H9 (cell line): ENCODE measurements at places on chromosomes 6 and 20.
A peak's percentile ranks its signal among the peaks of the same experiment; 100 is the strongest.

DNA sequence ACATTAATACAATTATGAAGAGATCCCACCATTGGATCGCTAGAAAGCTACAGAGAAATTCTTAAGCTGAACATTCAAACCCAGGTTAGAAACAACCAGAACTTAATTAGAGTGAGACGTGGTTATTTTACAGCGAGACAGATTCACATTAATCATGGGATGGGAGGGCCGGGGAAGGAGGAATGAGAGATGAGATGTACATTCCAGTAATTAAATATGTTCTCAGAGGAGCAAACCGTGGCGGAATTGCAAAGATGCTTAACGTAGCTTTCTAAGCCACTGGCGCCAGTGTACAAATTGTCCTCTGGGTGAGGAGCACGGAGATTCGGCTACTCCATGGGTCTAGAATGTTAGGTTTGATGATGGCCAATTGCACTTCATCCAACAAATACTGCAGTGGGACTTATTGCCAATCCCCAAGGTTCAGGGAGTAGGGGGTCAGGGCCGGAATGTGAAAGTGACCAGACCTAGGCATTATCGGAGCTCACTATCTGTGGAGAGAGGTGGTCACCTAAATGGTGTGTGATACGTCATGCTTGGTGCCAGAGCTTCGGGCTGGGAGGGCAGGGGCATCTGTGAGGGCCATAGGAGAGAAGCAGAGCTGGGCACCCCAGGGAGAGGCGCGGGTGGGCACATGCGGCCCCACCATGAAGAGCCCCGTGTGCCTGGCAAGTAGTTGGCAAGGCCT is 114.7 kb downstream of the EDN3 start:
- no peak for DNase-seq

GRCh38 chr6:39213195-39213920 is 15.9 kb downstream of the KCNK5 start:
- no peak for DNase-seq

- DNase-seq, result peak; percentile 76
Measured at GRCh38 chr20:35883778-35884540, 70.3 kb downstream of the SCAND1 start.

- no peak for DNase-seq
Measured at GRCh38 chr6:52299653-52300052, 15.1 kb upstream of the MCM3 start.

DNA sequence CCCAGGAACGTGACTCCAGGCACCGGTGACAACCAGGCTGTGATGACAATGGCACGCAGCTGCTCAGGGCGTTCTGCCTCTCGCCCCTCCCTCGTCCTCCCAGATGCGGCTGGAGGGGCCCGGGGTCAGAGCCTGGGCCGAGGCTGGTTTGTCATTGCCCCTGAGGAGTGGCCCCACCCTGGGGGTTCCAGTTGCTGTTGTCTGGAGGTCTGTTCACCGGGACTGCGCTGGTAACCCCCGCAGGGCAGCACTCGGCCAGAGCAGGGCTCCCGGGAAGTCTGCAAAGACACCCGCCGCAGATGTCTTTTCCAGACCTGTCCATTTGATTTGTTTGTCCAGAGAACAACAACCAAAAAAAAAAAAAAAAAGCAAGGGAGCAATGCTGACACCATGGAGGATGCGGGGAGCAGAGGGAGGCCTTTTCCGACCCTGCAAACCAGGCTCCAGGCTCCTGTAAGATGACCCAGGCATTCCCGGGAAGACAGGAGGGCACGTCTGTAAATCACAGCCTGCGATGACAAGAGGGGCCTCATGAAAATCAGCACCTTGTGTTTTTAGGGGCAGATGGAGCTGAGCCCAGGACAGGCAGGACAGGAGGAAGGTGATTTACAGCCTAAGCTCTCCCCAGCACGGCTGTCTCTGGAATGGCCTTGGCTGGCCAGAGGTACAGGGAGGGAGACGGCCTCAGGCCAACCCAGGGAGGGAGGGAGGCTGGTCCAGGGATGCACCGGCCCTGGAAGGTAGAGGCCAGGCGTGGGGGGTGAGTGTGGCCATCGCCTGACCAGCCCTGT is 189.3 kb downstream of the ERMARD start:
- DNase-seq, result no peak

GRCh38 chr6:152821525-152821924 is 70.9 kb downstream of the VIP start:
- DNase-seq, result peak; percentile 36

DNA sequence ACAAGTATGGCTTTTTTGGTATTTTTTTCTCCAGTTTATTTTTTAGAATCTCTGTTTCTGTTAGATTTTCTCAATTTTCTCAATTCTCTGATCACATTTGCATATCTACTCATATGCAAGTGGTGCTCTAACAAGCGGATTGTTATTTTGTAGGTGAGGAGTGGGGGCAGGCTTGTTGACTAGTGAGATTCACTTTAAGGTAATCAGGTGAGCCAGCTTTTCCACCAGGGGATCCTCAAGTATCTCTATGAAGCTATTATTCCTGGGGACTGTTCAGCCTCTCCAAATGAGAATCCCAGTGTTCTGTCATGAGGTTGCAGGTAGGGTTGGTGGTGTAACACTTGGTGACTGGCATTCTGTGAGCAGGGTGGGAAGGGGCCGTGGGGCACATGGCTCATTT is 274.3 kb upstream of the FERMT1 start:
- no peak for DNase-seq

DNA sequence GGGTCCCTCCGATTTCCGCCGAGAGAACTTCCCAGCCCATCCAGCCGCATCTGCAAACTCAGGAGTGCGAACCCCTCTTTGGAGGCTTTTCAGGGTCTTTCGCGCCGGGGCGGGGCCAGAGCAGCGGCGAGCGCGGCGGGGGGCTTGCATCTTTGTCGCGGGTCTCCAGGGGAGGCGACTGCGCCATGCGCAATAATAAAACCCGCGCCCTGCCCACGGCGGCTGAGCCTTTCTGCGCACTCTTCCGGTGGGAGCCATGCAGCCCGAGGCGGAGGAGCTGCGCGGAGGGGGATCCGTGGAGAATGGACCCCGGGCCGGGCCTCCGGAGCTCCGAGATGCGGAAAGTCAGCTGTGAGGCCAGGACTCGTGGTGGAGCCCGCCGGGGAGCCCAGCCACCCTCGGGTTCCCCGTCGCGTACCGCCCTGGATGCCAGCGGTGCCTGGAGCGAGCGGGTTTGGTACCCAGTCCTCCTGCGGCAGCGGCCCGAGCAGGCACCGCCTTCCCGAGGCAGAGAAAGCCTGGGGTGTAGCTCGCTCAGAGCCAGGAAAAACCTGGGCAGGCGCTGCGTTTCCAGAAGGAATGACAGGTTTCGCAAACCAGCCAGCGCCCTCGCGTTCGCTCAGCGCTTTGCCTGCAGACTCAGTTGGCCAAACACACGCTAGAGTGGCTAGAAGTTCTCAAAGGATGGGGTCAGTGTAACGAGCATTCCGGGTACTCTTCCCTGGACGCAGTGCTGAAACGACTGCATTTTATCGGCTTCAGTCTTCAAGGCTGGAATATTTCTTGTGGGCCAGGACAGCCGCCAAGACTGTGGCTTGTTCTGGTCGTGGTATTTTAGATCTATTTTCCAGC is 1.2 kb downstream of the AKAP12 start:
- DNase-seq, result peak; percentile 56

- DNase-seq, result no peak
Measured at GRCh38 chr6:46135176-46135575, 5.4 kb downstream of the ENPP4 start.

DNA sequence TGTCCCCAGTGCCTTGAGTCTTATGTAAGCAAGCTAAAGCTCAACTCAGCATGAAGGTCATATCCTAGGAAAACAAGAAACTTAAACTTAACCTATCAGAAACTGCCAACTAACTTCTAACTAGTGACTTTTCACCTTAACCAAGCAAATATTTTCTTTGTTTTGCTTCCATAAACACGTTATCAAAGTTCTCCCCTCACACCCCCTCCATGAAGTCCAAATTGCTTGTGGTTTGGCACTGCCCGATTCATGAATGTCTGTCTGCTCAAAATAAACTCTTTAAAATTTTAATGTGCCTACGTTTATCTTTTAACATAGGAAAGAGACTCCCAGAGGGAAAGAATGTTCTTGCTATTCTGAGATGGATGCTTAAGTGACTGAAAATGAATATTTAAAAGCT is 34.9 kb downstream of the GSTA2 start:
- DNase-seq, result no peak

DNA sequence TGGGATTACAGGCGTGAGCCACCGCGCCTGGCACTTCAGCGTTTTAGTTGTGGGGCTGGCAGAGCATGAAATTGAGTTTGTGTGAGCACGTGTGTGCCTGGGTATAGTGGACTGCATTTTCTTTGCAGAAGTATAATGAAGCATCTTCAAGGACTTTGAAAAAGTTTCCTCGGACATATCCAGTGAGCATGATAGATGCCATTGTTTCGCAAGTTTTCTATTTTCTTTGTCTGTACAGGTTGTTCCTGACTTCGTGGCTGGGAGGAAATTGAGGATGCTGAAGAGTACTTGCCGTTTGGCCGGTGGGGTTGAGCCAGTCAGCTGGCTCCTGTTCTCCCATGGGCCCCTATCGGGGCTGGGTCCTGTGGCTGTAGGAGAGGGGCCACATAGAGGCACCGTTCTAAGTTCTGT is 55.9 kb downstream of the RREB1 start:
- DNase-seq, result no peak

DNA sequence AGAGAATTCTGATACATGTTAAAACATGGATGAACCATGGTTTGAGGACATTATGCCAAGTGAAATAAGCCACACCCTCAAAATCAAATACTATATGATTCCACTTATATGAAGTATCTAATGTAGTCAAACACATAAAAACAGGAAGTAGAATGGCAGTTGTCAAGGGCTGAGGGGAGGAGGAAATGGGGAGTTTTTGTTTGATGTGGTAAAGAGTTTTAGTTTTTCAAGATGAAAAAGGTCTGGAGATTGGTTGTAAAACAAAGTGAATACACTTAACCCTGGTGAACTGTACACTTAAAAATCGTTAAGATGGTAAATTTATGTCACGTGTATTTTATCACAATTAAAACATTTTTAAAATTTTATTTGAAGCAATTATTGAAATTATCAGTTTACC is 127.4 kb upstream of the GRIK2 start:
- no peak for DNase-seq

- no peak for DNase-seq
Measured at GRCh38 chr6:17015144-17015543, 86.7 kb upstream of the STMND1 start.

- DNase-seq, result no peak
Measured at GRCh38 chr6:81572020-81572419, 180.5 kb downstream of the TENT5A start.

- DNase-seq, result peak; percentile 83
Measured at GRCh38 chr20:57772349-57772964, 62.6 kb upstream of the PMEPA1 start.

DNA sequence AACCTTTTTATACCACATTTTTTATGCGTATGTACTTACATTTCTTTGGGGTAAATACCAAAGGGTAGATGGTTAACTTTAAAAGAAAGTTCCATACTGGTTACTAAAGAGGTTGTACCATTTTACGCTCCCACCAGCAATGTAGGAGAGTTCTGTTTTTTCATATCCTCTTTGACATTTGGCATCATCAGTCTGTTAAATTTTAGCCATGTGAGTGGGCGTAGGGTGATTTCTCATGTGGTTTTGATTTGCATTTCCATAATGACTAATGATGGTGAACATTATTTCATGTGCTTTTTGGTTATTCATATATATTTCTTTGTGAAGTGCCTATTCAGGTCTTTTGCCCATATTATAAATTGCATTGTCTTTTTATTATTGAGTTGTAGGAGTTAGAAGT is 194.2 kb downstream of the PRL start:
- DNase-seq, result no peak

GRCh38 chr6:26270903-26271667 is 93.9 kb upstream of the BTN3A2 start:
- peak; percentile 86 for DNase-seq

GRCh38 chr6:31663961-31664789 is 622 bp downstream of the GPANK1 start:
- DNase-seq, result no peak

DNA sequence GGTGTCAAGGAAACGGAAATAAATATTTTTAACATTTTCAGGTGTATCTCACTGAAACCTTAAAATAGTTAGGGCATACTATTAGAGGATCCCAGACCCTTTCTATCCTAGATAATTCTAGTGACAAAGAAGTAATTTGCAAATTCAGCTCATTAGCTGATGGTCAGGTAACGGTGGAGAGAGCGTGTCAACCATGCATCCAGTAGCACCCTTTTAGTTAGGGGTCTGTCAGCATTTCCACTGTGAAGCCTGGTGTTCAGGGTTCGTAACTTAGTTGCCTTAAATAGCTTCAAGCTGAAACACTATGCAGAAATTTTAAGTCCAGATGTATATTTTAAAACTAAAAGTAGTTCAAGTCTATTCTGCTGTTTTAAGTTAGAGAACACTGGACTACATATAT is 48.5 kb upstream of the SUPT3H start:
- no peak for DNase-seq

GRCh38 chr6:133314947-133315346 is 73.8 kb downstream of the EYA4 start:
- DNase-seq, result no peak

DNA sequence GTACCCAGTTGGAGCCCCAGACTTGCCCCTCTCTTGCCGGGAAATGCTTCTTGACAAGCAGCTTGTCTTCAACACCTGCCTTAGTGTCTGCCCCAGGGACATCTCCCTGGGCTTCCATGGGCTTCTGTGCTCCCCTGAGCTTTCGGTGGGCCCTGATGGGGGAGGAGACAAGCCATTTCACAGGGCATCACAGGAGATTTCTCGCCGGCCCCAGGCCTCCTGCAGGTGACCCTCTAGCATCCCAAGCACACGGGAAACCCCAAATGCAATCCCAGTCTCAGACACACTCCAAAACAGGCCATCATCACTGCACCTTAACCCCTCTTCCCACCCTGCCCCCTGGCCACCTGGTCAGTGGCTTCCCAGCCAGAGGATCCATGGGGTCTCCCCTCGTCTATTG is 74.5 kb downstream of the JPH2 start:
- no peak for DNase-seq

- no peak for DNase-seq
Measured at GRCh38 chr20:58623579-58624473, 27.3 kb upstream of the STX16 start.

- DNase-seq, result peak; percentile 24
Measured at GRCh38 chr6:168216751-168217191, 102.8 kb downstream of the DACT2 start.

DNA sequence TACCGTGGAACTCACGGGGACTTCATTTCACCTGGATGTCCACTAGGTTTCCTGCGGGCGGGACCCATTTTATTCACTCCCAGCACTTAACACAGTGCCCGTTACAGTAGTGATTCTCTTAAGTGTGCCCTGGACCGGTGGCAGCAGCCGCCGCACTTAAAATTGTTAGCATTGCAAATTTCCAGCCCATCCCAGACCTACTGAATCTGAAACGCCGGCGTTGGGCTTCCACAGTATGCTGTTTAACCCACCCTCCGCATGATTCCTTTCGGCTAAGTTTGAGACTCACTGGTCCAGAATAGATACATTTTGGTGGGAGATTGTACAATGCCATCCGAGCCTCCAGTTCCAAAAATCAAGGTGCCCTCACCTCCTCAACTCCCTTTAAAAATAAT is 967 bp downstream of the SMPDL3A start:
- DNase-seq, result peak; percentile 51

DNA sequence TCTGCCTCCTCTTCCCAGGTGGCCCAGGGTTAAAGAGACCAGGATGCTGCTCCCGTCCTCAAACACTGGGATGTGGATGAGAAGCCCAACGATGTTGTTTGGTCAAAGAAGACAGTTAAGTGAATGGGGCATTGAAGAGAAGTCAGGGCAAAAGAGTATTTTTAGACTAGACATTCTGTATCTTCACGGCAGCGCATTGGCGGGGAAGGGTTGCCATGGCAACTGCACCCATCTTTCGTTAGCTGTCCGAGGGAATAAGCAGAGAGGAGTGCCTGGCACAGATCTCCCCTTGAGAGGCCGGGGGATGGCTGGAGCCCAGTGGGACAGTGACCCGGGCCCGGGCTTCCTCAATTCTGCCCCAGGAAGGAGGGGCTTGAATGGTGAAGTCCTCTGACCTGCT is 56.4 kb upstream of the GPR31 start:
- DNase-seq, result no peak
